ENCODE measurements at places on chromosomes 6 and 20. TPM values are rescaled to one million over a fixed set of nuclear protein-coding genes. Genes with fewer than 3 reads are reported as not detected.

CD93 gene
- not detected for total RNA-seq

PI3 gene
- total RNA-seq: not detected

PDYN gene
- total RNA-seq: not detected

LHFPL5 gene
- not detected for total RNA-seq

DNA sequence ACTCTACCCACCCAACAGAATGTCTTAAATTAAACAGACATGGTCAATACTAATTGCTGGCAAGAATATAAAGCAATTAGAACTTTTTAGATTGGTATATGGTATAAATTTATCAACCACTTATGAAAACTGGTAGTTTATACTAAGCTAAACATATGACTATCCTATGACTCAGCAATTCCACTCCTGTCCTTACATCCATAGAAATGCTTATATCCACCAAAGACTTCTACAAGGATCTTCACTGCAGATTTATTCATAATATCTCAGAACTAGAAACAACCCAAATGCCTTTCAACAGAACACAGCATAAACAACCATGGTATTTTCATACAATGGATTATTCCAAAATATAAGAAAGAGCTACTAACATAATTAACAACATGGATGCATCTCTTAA, 4.6 kb downstream of the ZNF184 start:
- H3K27ac ChIP-seq: no peak overlapping the region
- no peak overlapping the region for H3K4me3 ChIP-seq
- H3K27me3 ChIP-seq: no peaks in the 10 kb centered on the region

GRCh38 chr6:105015482-105015881, 58.6 kb downstream of the LIN28B start:
- H3K4me3 ChIP-seq: no peak overlapping the region
- peaks cover 2% of the 10 kb centered on the region for H3K27me3 ChIP-seq
- H3K4me1 ChIP-seq: no peaks in the 10 kb centered on the region
- no peak for DNase-seq
- H3K27ac ChIP-seq: no peak overlapping the region

DNA sequence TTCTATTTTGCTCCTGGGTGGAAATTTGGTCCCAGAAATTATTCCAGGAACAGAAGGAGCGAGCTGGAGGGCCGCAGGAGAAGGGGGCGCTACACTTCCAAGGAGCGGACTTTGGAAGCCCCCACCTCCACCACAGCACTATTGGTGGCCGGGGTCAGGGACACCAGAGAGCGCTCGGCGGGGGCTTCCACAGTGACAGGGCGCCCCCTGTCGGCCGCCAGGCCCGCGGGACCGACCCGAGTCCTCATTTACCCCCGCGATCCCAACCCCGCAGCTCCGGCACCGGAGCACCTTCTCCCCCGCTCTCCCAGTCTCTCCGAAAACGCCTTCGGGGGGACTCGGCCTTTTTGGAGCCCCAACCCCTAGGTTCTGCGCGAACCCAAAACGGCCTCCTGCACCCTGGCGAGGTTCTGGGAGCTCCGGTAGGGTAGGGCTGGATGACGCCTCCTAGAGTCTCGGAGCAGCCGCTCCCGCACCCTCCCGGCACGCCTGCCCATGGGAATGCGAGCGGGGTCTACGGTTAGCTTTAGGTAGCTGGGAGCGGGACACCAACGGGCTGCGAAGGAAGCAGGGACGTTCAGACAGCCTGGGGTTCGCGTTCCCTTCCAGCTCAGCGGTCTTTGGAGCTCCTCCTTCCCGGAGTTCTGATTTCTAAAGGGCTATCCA, 2.4 kb upstream of the FOXA2 start:
- no peaks in the 10 kb centered on the region for H3K36me3 ChIP-seq
- no peak overlapping the region for H3K27ac ChIP-seq

DNA sequence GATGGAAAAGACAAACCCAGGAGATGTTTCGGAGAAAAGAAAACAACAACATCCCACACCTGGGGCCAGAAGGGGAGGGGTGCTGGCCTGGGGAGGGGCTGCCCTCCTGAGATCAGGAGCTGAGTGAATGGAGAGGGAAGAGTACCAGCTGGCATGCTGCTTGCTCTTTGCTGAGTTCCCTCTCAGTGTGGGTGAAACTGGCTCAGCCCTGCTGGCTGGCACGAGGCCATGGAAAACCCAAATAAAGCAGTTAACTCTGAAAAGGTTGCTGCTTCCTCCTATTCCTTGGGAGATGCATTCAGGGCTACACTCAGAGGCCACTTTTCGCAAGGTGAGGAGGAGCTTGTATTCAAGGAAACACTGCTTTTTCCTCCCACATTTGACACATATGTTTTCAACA, 8.0 kb upstream of the KCNK16 start:
- H3K36me3 ChIP-seq: no peaks in the 10 kb centered on the region
- no peak overlapping the region for H3K4me3 ChIP-seq
- H3K27ac ChIP-seq: no peak overlapping the region
- H3K27me3 ChIP-seq: peaks cover 7% of the 10 kb centered on the region
- peaks cover 5% of the 10 kb centered on the region for H3K4me1 ChIP-seq

DNA sequence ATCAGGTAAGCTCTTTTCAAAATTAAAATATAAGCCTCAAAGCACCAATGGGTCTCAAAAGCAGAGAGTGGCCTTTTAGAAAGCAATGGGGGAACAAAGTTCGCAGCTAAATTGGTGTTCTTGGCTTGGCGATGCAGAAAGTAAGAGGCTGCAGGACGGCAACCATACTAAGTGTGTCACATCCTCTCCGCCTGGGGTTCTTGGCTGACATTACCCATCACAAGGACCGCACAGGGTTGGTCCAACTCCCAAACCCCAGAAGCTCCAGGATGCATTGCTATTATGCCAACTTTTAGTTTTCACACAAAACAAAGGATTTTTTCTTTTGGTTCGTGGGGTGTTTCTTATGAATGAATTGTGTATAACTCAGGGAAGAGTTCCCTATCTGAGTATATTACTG, 124.8 kb downstream of the PRKN start:
- DNase-seq: no peak
- no peaks in the 10 kb centered on the region for H3K4me1 ChIP-seq
- H3K36me3 ChIP-seq: no peaks in the 10 kb centered on the region
- no peaks in the 10 kb centered on the region for H3K27me3 ChIP-seq

PRSS16 gene
- 0.73 TPM for total RNA-seq

NDRG3 gene
- total RNA-seq: 20.8 TPM
